Stimulated activated CD4-positive, alpha-beta T cell treated with anti-CD3 and anti-CD28 coated beads, Interleukin-1b, Interleukin-23, amount 100 ng/mL, for 1 hour (primary cell): ENCODE measurements at places on chromosomes 1 and 21.

DNA sequence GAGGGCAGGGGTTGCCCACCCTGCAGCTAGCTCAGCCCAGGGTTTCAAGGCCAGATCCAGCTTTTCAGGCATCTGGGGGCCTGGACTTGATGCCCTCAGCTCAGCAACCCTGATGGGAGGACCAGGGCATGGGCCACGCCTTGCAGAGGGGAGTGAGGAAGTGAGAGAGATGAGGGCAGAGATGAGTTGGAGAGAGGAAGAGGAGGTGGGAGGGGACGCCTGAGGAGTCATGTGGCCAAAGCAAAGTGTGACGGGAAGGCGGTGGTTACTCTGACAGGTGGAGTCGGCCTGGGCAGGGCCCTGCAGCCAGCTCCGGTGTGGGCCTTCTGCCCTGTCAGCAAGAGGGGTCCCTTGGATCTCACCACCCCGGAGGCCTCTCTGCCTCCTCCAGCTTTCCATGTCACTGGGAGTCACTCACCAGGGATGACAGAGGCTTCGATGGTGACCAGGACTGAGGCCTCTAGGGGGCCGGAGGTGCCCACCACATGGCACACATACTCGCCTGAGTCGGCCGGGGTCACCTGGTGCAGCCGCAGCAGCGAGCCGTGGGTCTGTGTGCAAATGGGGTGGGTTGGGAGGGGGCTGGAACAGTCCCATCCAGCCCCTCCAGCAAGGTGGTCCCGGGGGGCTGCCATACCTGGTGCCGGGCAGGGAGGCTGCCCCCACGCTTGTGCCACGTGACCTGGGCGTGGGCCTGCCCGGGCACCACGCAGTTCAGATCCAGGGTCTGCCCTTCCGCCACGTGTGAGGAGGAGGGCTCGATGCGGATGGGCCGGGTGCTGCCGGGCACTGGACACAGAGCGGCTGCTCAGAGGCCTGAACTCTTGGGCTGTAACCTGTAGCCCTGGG lies 40.4 kb downstream of the LDLRAD2 start:
- no peak for DNase-seq

DNA sequence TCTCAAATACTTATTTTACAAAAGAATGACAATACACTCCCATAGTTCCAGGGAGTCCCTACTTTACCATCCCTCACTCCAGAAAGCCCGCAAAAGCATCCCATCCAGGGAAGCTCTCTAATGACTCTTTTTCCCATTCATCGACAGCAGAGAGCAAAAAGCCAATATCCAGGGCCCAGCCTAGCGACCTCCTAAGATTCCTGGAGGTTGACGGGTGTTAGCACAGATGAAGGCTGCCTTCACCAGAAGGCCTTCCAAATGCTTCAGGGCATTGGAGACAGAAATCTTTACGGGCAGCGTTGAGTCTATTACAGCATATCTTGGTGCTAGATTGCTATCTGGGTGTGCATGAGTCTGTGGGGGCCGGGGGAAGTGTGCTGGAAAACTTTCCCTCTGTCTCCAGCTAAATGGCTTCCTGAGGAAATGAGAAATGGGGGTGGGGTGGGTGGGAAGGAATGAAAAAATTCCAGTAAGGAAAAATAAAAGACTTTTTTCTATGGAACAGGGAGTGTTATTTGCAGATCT lies 136.6 kb downstream of the PROX1 start:
- no peak for DNase-seq

DNA sequence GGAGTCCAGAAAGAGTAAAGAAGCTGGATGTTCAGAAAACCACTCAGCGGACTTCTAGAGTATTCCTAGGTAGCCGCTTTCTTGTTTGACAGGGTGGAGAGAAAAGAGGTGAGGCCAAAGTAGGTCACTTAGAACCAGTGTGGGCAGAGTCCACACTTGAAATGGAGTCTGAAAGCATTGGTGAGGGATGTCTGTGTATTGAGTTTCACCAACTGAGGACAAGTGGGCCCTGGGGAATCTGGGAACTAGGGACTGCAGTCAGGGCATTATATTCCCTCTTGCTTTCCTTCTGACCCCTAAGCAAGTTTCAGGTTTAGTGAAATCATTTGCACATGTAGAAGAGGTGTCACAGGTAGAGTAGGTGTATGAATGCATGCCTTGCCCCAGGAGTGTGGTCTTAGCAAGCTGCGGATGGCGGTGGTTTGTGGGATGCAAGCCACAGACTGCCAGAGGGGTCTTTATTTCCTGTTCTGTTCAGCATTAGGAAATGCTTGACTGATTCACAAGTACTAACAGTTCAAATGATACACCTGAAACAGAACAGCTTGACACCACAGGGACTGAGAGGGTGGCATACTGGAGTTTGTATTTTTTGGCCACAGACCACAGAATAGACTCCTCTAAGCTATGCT lies 1.1 kb upstream of the GNG12 start:
- no peak for DNase-seq

- no peak for DNase-seq
Observed at GRCh38 chr1:200081151-200081968, 53.9 kb downstream of the NR5A2 start.

- no peak for DNase-seq
Observed at GRCh38 chr21:42158846-42159245, 60.1 kb upstream of the ABCG1 start.

- no peak for DNase-seq
Observed at GRCh38 chr1:55654750-55655149, 439.6 kb upstream of the USP24 start.

DNA sequence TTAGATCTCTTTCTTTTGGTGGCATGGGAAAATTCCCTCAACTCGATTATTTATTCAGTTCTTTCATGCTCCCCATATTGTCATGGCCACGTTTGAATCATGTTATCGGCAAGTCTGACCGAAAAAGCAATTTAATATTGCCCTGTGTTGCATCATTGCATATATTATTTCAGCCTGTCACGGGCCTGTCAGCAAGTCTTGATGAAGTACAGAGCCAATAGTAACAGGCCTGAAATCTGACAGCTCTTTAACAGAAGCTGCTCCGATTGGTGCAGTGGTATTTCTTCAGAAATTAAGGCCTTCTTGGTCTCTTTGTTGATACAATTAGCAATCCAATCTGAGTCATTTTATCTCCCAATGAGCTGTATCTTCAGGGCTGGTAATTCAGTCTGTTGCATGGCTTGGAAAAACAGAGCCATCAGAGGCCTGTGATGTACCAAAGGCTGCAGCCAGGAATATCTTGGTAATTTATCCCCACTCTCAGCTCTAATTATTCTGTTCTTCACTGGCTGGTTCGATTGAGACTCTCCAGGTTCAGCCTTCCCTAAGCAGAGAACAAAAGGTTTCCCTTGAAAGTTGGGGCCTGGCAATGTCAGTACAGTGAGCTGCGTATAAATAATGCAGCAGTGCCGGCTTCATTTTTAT lies 149.5 kb downstream of the FGGY start:
- no peak for DNase-seq

GRCh38 chr21:38186661-38187270 lies 70.0 kb upstream of the KCNJ15 start:
- DNase-seq = no peak

- no peak for DNase-seq
Observed at GRCh38 chr1:5704561-5705514, 287.4 kb downstream of the NPHP4 start.

DNA sequence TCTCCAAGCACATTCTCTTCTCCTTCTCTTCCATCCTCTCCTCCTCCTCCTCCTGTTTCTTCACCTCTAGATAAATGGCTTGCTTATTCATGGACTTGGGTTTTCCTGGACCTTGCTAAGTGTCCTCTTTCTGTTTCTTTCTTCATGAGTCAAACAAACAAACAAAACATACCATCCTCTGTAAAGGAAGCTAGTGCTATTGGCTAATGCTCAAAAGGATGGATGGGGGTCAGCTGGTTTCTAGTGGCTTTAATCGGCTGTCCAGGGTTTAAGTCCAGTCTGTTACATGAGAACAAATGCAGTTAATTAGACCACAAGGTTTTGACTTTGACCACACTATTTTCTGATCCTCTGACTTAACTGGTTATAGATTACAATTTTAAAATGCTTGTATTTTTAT lies 83.8 kb upstream of the TSPAN2 start:
- DNase-seq = no peak

DNA sequence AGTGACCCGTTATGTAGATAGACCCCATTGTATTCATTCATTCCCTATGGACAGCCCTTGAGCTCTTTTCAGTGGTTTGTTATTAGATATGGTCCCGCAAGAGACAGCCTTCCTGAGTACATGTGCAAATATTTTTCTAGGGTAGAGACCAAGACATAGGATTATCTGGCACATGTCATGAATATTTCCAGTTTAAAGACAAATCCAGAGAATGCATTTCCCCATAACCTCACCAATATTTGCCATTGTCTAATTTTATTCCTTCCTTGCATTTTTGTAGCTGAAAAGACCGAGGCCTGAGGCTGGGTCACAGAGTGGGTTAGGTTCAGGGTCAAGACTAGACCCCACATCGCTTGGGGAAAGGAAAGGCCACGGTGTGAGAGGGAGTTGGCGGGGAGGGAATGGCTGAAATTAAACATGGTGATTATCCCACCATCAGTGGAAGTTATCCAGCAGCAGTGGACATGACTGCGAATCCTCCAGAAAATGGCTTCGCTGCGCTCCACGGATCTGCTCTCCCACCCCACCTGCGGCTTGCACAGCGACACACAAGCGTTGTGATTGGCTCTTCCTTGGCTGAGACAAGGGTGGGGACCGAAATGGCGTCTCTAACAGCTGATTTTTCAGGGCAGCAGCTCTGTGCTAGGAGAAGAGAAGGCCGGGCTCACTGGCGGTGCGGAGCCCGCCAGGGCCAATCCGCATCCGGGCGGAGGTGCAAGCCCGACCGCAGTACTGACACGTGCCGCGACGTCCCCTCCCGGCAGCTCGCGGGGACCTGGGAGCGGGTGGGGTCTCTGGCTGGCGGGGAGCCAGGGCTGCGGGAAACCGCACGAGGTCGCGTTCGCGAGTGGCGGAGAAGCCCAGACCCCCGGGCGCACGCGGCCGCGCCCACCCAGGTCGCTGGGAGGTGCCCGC lies 16.1 kb upstream of the STMN1 start:
- peak; percentile 16 for DNase-seq

DNA sequence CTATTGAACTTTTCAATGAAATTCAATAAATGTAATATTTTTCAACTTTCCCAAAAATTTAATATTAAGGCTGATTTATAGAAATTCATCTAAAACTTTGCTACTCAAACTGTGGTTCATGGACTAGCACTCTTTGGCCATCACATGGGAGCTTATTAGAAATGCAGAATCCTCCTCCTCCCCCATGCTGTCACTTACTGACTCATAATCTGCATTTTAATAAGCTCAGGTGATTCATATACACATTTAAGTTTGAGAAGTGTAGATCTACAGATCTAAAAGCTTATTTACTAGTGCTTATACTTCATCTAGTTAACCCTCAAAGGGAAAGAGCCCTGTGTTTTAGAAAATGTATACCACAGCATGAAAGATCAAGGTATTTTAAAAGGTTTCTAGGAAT lies 84.3 kb downstream of the HS2ST1 start:
- DNase-seq = no peak

DNA sequence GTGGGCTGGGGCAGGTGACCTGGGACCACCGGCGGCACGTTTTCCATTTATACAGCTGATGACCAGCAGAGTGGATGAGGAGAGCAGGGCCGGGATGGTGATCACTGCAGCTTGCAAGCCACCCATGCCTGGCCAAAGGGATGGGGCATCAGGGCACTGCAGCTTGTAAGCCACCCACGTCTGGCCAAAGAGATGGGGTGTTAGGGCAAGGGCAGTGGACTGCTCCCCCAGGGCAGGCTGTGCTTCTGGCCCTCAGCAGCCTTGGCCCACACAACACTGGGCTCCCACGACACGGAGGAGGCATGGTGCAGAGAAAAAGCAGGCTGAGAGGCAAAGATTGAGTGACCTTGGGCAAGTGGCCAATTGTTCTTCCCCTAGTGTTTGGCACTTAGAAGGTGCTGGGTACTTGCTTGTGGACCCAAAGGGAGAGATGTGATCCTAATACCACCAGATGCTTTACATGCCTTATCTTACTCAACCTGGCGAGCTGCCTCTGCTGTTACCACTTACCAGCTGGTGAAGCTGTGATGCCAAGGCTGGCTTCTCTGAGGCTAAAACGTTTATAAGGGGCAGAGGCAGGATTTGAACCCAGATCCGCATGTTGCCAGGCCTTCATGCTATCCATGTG lies 48.3 kb downstream of the TRIM62 start:
- DNase-seq = no peak

GRCh38 chr1:180170546-180171151 lies 16.0 kb downstream of the QSOX1 start:
- DNase-seq = no peak
